ENCODE measurements at places on chromosomes 11 and 22.

DNA sequence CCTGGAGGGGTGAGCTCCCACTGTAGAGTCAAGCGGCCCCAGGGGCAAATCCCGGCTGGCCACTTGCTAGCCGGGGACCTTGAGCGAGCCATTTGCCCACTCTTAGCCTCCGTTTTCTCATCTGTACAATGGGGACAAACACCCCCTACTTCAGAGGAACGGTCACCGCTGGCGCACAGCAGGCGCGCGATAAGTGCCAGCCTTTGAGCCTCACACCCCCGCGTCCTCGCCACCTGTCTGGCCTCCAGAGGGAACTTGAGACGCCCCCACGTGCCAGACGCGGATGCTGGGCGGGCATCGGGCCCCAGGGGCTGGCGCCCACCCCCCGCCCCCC lies 72.6 kb upstream of the TCF20 start:
- no peak for DNase-seq

GRCh38 chr11:59182457-59183151 lies 10.7 kb downstream of the DTX4 start:
- no peak for DNase-seq

DNA sequence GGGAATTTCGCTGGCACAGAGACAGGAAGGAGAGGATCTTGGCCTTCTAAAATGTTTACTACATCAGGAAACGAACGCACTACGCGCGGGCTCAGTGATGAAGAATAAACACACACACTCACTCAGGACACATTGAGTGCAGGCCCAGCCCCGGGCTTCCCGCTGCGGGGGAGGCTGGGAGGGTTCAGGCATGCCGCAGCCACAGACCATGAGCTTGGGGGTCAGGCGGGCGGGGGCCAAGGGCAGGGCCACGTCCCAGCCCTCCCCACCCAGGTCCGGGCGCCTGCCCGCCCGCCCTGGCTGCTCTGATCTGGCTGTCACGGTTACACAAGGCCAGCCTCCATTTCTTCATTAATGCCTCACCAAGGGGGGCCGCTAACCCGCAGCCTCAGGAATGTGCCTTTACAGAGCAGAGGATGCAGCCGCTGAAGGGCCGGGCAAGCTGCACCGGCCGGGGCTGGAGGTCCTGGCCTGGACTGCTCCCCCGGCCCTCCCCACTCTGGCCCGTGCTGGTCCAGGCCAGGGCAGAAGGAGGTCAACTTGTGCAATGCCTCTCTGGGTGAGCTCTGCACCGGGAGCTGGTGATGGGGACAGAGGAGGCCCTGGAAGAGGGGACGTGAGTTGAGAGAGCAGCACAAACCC lies 41.7 kb downstream of the IGF2 start:
- DNase-seq: no peak

- no peak for DNase-seq
These were observed 1.3 kb downstream of the MRGPRE start for GRCh38 chr11:3230636-3231549.

- DNase-seq: no peak
These were observed 152.3 kb downstream of the FEZ1 start for GRCh38 chr11:125343718-125344131.

- no peak for DNase-seq
These were observed 52.4 kb upstream of the CDON start for GRCh38 chr11:126115127-126115495.

GRCh38 chr11:11722861-11723260 lies 101.1 kb upstream of the GALNT18 start:
- no peak for DNase-seq

GRCh38 chr11:117064275-117064674 lies 34.0 kb downstream of the SIK3 start:
- DNase-seq: no peak

GRCh38 chr11:3203221-3204043 lies 15.2 kb downstream of the MRGPRG start:
- no peak for DNase-seq

All from activated CD4-positive, alpha-beta memory T cell treated with anti-CD3 and anti-CD28 coated beads, Interleukin-2, amount 10 ng/mL, durations not matched to agents 7 days and 5 days (primary cell).